ENCODE measurements at places on chromosomes 5 and 9. TPM values are rescaled to one million over a fixed set of nuclear protein-coding genes. Genes with fewer than 3 reads are reported as not detected.

The RGS7BP gene
- polyA plus RNA-seq = not detected

The RASA1 gene
- polyA plus RNA-seq = 5.0 TPM

The UBQLN1 gene
- 76.6 TPM for polyA plus RNA-seq

The SPAAR gene
- polyA plus RNA-seq = not detected

The SLC46A2 gene
- not detected for polyA plus RNA-seq

The MARCHF11 gene
- polyA plus RNA-seq = not detected

The GARIN3 gene
- not detected for polyA plus RNA-seq

The KIAA1958 gene
- polyA plus RNA-seq = 0.98 TPM

The ST8SIA4 gene
- 24.2 TPM for polyA plus RNA-seq

The CAPSL gene
- polyA plus RNA-seq = not detected

The SPATA31E1 gene
- polyA plus RNA-seq = not detected

The SLC25A51 gene
- polyA plus RNA-seq = 13.1 TPM

The PPP1R2B gene
- not detected for polyA plus RNA-seq

The SPATA31C1 gene
- not detected for polyA plus RNA-seq

The SPATA6L gene
- polyA plus RNA-seq = not detected

The RNF180 gene
- not detected for polyA plus RNA-seq

The GOLGA1 gene
- polyA plus RNA-seq = 10.3 TPM

The SLC25A2 gene
- not detected for polyA plus RNA-seq

The CSF1R gene
- polyA plus RNA-seq = 0.10 TPM

The OTP gene
- not detected for polyA plus RNA-seq

The CDC14B gene
- 8.3 TPM for polyA plus RNA-seq

The STOML2 gene
- 89.9 TPM for polyA plus RNA-seq

The TAF11L5 gene
- not detected for polyA plus RNA-seq

The GKAP1 gene
- 8.6 TPM for polyA plus RNA-seq

The WNT8A gene
- not detected for polyA plus RNA-seq

The BSPRY gene
- polyA plus RNA-seq = 1.3 TPM

The C9 gene
- polyA plus RNA-seq = not detected
